ENCODE measurements at places on chromosomes 16 and 17. TPM values are rescaled to one million over a fixed set of nuclear protein-coding genes. Genes with fewer than 3 reads are reported as not detected.

The SLC5A2 gene
- total RNA-seq, result not detected

DNA sequence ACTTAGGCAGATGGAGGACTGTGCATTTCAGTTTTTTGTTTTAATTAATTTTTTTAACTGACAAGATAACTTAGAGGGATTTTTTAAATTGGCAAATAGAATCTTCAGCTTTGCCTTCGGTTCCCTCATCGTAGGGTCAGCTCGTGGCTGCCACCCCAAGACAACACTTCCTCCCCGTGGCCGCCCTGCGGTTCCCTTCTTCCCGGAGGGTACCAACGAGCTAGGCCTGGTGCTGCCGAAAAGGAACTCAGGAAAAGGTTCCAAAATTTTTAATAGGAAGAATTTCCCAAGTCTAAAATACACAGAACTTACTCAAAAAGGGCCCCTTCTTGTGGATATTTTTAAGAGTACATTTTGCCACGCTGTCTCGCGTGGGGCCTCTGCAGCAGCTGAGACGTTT is 210.4 kb upstream of the CHMP6 start:
- DNase-seq, result no peak
- H3K4me1 ChIP-seq, result no peaks in the 10 kb centered on the region
- no peak overlapping the region for H3K27ac ChIP-seq
- H3K36me3 ChIP-seq, result no peaks in the 10 kb centered on the region
- no peaks in the 10 kb centered on the region for H3K27me3 ChIP-seq

GRCh38 chr17:32697728-32698625 is 178.9 kb downstream of the MYO1D start:
- H3K27ac ChIP-seq, result no peak overlapping the region
- no peaks in the 10 kb centered on the region for H3K27me3 ChIP-seq
- no peak for DNase-seq
- no peaks in the 10 kb centered on the region for H3K4me1 ChIP-seq

DNA sequence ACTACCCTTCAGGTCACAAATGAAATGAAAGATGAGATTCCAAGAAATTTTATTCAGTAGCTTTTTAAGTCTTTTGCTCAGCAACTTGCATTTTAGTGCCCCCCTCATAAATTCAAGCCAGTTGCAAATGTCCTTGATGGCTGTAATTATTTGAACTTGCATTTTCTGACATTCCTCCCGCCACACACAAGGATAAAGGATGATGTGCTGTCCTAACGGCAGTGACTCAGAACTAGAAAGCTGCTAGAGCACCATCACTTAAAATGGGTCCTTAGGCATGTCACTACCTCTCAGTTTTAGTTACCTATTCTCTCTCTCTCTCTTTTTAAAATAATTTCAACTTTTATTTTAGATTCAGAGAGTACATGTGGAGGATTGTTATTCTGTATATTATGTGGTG is 306.7 kb downstream of the CNTNAP4 start:
- no peak for DNase-seq
- H3K4me3 ChIP-seq, result no peak overlapping the region
- H3K4me1 ChIP-seq, result no peaks in the 10 kb centered on the region
- H3K36me3 ChIP-seq, result no peaks in the 10 kb centered on the region

The ITGB3 gene
- 7.9 TPM for total RNA-seq

GRCh38 chr17:20733923-20734322 is 154.4 kb downstream of the CDRT15L2 start:
- H3K27me3 ChIP-seq, result no peaks in the 10 kb centered on the region
- H3K36me3 ChIP-seq, result no peaks in the 10 kb centered on the region
- no peak overlapping the region for H3K4me3 ChIP-seq
- no peak for DNase-seq
- no peaks in the 10 kb centered on the region for H3K4me1 ChIP-seq

The ITGA2B gene
- total RNA-seq, result not detected

The DOC2B gene
- total RNA-seq, result 1.8 TPM

GRCh38 chr17:39716073-39716818 is 14.1 kb downstream of the MIEN1 start:
- H3K27me3 ChIP-seq, result no peaks in the 10 kb centered on the region
- peak overlapping the region; percentile 81 for H3K27ac ChIP-seq
- H3K4me3 ChIP-seq, result no peak overlapping the region
- peaks cover 15% of the 10 kb centered on the region for H3K36me3 ChIP-seq
- H3K4me1 ChIP-seq, result peaks cover 40% of the 10 kb centered on the region

- H3K27ac ChIP-seq, result no peak overlapping the region
- no peaks in the 10 kb centered on the region for H3K36me3 ChIP-seq
- DNase-seq, result no peak
- no peak overlapping the region for H3K4me3 ChIP-seq
Observed at GRCh38 chr17:82586576-82587233, 61.5 kb downstream of the WDR45B start.

The SPATA32 gene
- total RNA-seq, result not detected

DNA sequence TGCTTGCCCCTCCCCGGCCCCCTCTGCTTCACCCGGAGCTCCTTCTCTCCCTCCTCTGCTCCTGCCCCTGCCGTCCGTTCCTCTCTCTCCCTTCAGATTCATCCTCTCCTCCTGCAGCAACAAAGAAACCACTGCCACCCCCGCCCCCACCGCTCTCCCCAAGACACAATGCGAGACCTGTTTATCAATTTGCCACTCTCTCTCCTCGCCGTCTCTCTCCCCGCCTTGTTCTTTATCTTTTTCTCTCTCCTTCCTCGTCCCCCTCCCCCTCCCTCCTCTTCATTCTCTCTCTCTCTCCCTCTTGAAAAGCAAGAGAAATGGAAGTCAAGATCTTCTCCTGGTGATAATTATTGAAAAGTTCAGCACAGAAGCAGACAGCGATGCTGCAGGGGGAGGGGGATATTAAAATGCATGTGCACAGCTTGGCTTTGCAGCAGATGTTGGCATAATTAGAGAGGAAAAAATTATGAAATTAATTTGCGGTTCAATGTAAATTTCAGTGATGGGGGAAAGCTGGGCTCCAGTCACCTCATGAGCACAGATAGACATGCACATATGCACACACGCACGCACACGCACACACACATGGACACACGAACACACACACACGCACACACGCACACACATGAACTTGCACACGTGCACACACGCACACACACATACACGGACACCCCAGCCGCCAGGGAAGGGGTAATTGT is 58.1 kb upstream of the CBFA2T3 start:
- DNase-seq, result no peak
- no peaks in the 10 kb centered on the region for H3K4me1 ChIP-seq
- H3K27ac ChIP-seq, result no peak overlapping the region
- H3K4me3 ChIP-seq, result no peak overlapping the region

DNA sequence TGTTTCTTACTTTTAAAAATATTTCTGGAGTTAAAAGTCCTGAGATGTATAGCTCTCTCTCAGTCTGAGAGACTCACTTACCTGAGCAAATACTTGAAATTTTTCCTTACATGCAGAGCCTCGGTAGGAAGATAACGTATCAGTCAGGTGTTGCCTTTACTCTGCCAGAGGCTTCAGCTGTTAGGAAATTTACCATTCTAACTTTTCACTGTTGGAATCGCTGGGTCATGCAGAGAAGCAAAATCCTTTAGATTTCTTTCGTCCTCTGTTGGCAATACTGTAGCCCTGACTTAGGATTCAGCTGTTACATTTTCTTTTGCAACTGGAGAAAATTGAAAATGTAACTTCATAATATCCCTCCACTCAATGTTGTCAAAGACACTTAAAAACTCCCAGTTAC is 20.0 kb upstream of the KCNJ16 start:
- H3K27me3 ChIP-seq, result no peaks in the 10 kb centered on the region
- no peak for DNase-seq
- no peak overlapping the region for H3K27ac ChIP-seq
- H3K4me1 ChIP-seq, result peaks cover 2% of the 10 kb centered on the region
- H3K36me3 ChIP-seq, result no peaks in the 10 kb centered on the region

The IRX3 gene
- total RNA-seq, result 0.16 TPM

The SYNGR3 gene
- 2.7 TPM for total RNA-seq
